ENCODE measurements at places on chromosomes 12 and 14.

DNA sequence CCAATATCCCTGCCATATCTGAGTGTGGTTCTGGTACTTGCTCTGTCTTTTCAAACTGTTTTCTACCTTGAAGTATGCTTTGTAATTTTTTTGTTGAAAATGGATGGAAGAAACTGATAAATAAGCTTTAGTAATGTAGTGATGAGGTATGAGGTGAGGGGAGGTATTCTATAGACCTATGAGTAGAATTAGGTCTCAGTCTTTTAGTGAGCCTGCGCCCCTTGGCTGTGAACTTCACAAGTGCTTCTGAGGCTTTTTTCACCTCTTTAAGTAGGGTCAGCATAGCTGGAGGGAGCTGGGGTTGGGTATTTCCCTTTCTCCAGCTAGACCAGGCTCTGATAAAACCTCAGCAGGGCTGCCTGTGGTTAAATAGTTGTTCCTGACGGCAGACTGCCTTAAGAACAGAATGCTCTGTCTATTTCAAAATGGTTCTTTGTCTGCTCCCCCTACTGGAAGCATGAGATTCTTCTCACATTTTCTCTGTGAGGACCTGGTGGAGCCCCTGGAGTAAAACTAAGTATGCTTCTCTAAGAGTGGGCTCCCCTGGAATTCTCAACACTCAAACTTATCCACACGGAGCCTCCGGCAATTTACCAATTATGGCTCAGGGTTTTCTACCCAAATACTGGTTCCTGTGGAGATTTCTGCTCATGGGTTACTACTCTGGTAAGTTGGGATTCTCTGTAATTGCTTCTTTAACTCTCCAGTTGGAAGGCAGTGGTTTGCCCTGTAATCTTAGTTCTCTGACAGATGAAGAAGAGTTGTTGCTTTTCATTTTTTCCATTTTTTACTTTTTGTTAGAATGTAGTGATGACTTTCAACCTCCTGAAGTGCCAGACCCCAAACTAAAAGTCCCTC, 13.1 kb downstream of the KRT5 start:
- H3K36me3 ChIP-seq = no peaks in the 10 kb centered on the region
- DNase-seq = no peak
- H3K4me3 ChIP-seq = no peak overlapping the region
- no peaks in the 10 kb centered on the region for H3K4me1 ChIP-seq
- H3K27me3 ChIP-seq = no peaks in the 10 kb centered on the region

DNA sequence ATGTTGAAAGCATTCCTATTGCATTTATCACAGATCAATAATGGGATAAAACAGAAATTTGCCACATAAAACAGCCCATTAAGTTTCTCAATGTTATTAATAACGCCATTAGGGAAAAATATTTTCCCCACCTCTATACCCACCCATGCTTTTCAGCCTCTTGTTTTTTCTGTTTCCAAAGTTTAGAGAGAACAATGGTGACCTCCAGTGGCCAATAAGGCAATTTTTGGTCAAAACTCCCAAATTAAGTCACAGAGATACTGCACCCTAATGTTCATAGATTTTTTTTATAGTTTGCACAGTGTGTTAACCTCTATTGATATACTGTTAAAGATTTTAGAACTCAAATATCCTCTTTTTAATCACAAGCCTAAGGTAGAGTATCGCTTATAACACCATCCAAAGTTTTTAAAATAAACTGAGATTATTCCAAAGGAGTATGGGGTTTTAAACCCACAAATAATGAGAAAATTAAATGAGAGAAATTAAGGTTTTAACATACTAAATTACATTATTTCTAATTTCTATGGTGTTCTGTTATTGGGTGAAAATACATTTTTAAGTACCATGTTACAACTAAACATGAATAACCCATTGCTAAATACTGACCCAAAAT, 184.7 kb upstream of the DCN start:
- no peaks in the 10 kb centered on the region for H3K27me3 ChIP-seq
- no peak overlapping the region for H3K27ac ChIP-seq
- DNase-seq = no peak
- H3K4me1 ChIP-seq = no peaks in the 10 kb centered on the region
- no peak overlapping the region for H3K4me3 ChIP-seq

DNA sequence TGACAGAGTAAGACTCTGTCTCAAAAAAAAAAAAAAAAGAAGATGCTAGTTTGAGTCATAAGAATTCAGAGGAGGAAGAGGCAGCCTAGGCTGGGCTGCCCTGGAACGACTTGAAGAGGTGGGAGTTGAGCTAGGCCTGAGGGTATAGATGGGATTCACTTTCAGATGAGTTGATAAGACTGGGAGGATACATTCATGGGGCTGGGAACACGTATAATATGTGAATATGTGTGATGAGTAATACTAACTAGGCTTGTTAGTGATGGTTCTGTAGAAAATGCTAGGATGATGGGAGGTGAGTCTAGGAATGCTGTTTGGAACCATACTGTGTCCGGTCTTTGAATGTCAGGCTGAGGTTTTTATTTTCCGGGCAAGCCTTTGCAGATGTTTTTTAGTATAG, 9.0 kb downstream of the PLEKHA5 start:
- H3K4me1 ChIP-seq = no peaks in the 10 kb centered on the region
- no peak overlapping the region for H3K27ac ChIP-seq
- no peaks in the 10 kb centered on the region for H3K36me3 ChIP-seq

GRCh38 chr14:32846821-32847365, 91.8 kb upstream of the NPAS3 start:
- no peak for DNase-seq
- no peak overlapping the region for H3K4me3 ChIP-seq

GRCh38 chr12:68559984-68560850, 50.5 kb upstream of the RAP1B start:
- no peaks in the 10 kb centered on the region for H3K4me1 ChIP-seq
- DNase-seq = peak; percentile 21
- H3K4me3 ChIP-seq = no peak overlapping the region
- H3K36me3 ChIP-seq = no peaks in the 10 kb centered on the region

GRCh38 chr12:8052679-8053078, 13.5 kb downstream of the C3AR1 start:
- no peak overlapping the region for H3K4me3 ChIP-seq
- H3K27ac ChIP-seq = no peak overlapping the region
- DNase-seq = no peak
- peaks cover 14% of the 10 kb centered on the region for H3K36me3 ChIP-seq
- H3K4me1 ChIP-seq = no peaks in the 10 kb centered on the region
- no peaks in the 10 kb centered on the region for H3K27me3 ChIP-seq

GRCh38 chr14:95679998-95680735, 6.1 kb upstream of the TCL1B start:
- H3K4me3 ChIP-seq = no peak overlapping the region
- no peaks in the 10 kb centered on the region for H3K27me3 ChIP-seq
- no peak overlapping the region for H3K27ac ChIP-seq
- no peaks in the 10 kb centered on the region for H3K36me3 ChIP-seq
- DNase-seq = no peak

GRCh38 chr12:105733579-105733978, 403.1 kb downstream of the C12orf75 start:
- no peaks in the 10 kb centered on the region for H3K36me3 ChIP-seq
- H3K4me3 ChIP-seq = no peak overlapping the region
- H3K4me1 ChIP-seq = no peaks in the 10 kb centered on the region
- no peak for DNase-seq
- no peak overlapping the region for H3K27ac ChIP-seq
- no peaks in the 10 kb centered on the region for H3K27me3 ChIP-seq

DNA sequence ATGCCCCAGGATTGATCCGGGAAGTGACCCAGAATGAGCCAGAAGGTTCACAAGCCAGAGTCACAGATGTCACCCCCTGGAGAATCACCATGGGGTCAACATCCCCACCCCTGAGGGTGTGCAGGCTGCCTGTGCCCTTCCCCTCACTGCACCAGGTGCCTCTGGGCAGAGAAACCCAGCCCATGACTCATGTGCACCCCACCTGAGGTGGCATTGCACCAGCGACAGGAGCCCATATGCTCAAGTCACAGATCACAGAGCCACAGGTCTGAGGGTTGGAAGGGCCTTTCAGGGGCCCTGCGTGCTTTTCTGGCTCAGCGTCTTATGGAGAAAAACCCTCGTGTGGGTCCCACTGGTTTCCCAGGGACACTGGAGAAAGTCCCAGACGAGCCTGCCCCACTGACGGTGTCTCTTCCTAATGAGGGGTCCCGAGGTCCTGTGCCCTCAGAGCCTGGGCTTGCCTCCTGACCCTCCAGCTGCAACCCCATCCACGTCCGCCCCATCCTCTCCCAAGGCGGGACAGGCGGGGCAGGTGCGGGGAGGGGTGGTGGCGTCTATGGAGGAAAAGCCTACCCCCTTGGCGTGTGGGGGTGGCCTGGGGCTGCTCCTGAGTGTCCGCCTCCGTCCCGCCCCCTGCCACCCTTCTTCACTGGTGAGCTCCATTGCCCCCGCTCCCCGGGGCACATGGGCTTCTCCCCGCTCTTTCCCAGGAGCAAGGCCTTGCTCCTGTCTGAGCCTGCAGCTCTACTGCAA, 47.6 kb downstream of the SLC8B1 start:
- no peak for DNase-seq
- no peak overlapping the region for H3K4me3 ChIP-seq
- H3K27me3 ChIP-seq = no peaks in the 10 kb centered on the region
- no peak overlapping the region for H3K27ac ChIP-seq
- no peaks in the 10 kb centered on the region for H3K4me1 ChIP-seq
- H3K36me3 ChIP-seq = peaks cover 22% of the 10 kb centered on the region

DNA sequence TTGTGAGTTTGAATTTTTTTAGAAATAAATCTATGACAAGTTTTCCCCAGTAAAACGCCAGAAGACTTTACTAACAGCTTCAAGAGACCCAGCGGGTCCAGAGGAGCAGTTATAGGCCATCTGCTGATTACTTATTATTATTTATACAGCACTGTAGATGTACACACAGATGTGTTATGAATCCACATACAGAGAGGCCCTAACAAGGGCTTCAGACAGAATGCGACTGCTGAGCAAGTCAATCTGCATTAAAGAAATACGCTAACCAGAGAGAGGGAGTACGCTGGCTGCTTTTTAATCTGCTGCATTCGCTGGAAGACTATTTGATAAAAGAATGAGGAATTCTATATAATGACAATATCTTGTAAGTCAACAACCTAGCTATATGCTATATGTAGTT, 32.5 kb downstream of the ATF7 start:
- H3K36me3 ChIP-seq = no peaks in the 10 kb centered on the region
- H3K4me3 ChIP-seq = no peak overlapping the region
- DNase-seq = no peak
- peaks cover 10% of the 10 kb centered on the region for H3K4me1 ChIP-seq
